ENCODE measurements at places on chromosomes 5 and 9. TPM values are rescaled to one million over a fixed set of nuclear protein-coding genes. Genes with fewer than 3 reads are reported as not detected.
A peak's percentile ranks its signal among the peaks of the same experiment; 100 is the strongest.

The CTNNA1 gene
- total RNA-seq, result 140 TPM

The ENHO gene
- not detected for total RNA-seq

The MCTP1 gene
- total RNA-seq, result 3.6 TPM

The SHOC1 gene
- not detected for total RNA-seq

The IRGM gene
- total RNA-seq, result not detected

The TPPP gene
- 2.6 TPM for total RNA-seq

- no peaks in the 10 kb centered on the region for H3K27me3 ChIP-seq
- no peak overlapping the region for H3K27ac ChIP-seq
- DNase-seq, result no peak
- no peaks in the 10 kb centered on the region for H3K4me1 ChIP-seq
- H3K4me3 ChIP-seq, result no peak overlapping the region
- H3K36me3 ChIP-seq, result no peaks in the 10 kb centered on the region
Measured at GRCh38 chr5:39164529-39165402, 54.6 kb downstream of the FYB1 start.

- no peaks in the 10 kb centered on the region for H3K4me1 ChIP-seq
- no peak for DNase-seq
- no peaks in the 10 kb centered on the region for H3K36me3 ChIP-seq
- H3K27ac ChIP-seq, result no peak overlapping the region
- no peaks in the 10 kb centered on the region for H3K27me3 ChIP-seq
Measured at GRCh38 chr9:135802876-135803419, 101.0 kb downstream of the KCNT1 start.

- H3K4me3 ChIP-seq, result no peak overlapping the region
- H3K27me3 ChIP-seq, result no peaks in the 10 kb centered on the region
- no peaks in the 10 kb centered on the region for H3K4me1 ChIP-seq
Measured at GRCh38 chr9:131851414-131851813, 111.5 kb upstream of the RAPGEF1 start.

DNA sequence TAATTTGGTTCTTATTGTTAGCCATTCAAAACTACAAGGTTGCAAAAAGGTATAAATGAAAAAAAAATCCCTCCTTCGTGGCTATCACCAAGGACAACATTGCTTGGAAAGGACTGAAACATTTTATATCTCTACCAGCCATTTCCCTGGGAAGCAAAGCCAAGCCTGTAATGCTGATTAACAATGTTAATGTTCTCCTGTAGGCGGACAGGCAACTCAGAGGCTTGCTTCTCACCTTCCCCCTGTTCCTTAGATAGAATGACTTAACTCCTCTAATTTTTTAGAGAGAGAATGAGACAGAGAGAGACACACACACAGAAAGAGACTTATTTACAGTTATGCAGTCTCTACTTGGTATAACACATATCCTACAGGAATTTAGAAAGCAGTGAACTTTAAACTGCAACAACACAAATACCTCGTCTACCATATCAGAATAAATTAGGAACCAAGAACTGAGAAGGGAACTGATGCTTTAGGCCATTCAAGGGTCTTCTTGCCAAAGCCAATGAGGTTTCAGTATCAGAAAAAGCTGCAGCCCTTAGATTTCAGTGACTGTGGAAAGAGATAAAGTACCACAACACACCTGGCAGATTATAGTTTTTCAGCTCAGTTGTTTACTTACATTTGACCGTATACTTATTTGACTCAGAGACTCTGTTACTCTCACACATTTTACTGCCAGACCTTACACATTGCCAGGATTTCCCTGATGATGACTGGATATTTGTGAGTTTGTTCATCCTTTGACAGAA is 20.9 kb upstream of the MAN2A1 start:
- H3K4me1 ChIP-seq, result peaks cover 7% of the 10 kb centered on the region
- H3K27me3 ChIP-seq, result no peaks in the 10 kb centered on the region
- DNase-seq, result no peak
- H3K27ac ChIP-seq, result no peak overlapping the region
- no peak overlapping the region for H3K4me3 ChIP-seq
- H3K36me3 ChIP-seq, result no peaks in the 10 kb centered on the region

GRCh38 chr5:76125346-76125745 is 42.2 kb downstream of the SV2C start:
- no peaks in the 10 kb centered on the region for H3K36me3 ChIP-seq
- H3K4me1 ChIP-seq, result no peaks in the 10 kb centered on the region
- DNase-seq, result no peak
- H3K27me3 ChIP-seq, result no peaks in the 10 kb centered on the region

DNA sequence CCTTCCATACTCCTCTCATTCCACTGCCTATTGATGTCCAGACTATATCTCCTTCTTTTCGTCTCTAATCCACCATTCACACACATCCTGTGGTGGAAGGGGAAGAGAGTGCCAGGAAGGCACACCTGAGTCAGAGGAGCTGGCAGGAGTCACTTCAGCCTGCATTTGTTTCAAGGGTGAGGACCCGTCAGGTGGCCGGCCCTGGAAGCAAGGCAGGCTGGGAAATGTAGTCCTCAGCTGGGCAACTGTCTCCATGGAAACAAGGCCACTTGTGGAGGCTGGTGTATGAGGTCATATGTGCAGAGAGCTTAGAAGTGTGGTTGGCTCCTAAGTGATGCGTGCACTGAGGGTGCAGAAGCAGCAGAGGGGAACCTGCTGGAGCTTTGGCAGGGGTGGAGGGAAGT is 278.4 kb downstream of the NSG2 start:
- DNase-seq, result peak; percentile 19
- H3K4me3 ChIP-seq, result no peak overlapping the region
- no peak overlapping the region for H3K27ac ChIP-seq

- H3K4me1 ChIP-seq, result no peaks in the 10 kb centered on the region
- no peaks in the 10 kb centered on the region for H3K36me3 ChIP-seq
- no peaks in the 10 kb centered on the region for H3K27me3 ChIP-seq
Measured at GRCh38 chr5:82610686-82611085, 332.5 kb upstream of the RPS23 start.

DNA sequence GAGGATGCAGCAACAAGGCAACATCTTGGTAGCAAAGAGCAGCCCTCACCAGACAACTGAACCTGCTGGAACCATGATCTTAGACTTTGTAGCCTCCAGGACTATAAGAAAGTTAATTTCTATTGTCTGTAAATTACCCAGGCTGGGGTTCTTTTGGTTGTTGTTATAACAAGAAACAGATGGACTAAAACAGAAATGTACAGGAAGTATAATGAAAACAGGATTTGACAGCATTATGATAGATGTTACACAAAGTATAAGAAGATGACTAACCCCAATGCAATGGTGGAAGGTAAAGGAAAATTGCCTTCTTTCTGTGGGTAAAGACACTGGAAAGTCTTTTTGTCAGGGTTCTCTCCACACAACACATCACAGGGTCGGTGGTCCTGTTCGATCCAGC is 204.2 kb downstream of the SGCD start:
- no peak overlapping the region for H3K27ac ChIP-seq
- H3K4me1 ChIP-seq, result no peaks in the 10 kb centered on the region
- no peak overlapping the region for H3K4me3 ChIP-seq
- no peaks in the 10 kb centered on the region for H3K36me3 ChIP-seq
- DNase-seq, result no peak

- peaks cover 9% of the 10 kb centered on the region for H3K4me1 ChIP-seq
- H3K27me3 ChIP-seq, result no peaks in the 10 kb centered on the region
- no peak overlapping the region for H3K4me3 ChIP-seq
- H3K27ac ChIP-seq, result no peak overlapping the region
Measured at GRCh38 chr9:99185934-99186333, 35.8 kb downstream of the ALG2 start.

GRCh38 chr5:176734756-176735342 is 75.5 kb upstream of the UNC5A start:
- H3K4me1 ChIP-seq, result no peaks in the 10 kb centered on the region
- no peak for DNase-seq
- no peak overlapping the region for H3K4me3 ChIP-seq
- no peaks in the 10 kb centered on the region for H3K36me3 ChIP-seq

DNA sequence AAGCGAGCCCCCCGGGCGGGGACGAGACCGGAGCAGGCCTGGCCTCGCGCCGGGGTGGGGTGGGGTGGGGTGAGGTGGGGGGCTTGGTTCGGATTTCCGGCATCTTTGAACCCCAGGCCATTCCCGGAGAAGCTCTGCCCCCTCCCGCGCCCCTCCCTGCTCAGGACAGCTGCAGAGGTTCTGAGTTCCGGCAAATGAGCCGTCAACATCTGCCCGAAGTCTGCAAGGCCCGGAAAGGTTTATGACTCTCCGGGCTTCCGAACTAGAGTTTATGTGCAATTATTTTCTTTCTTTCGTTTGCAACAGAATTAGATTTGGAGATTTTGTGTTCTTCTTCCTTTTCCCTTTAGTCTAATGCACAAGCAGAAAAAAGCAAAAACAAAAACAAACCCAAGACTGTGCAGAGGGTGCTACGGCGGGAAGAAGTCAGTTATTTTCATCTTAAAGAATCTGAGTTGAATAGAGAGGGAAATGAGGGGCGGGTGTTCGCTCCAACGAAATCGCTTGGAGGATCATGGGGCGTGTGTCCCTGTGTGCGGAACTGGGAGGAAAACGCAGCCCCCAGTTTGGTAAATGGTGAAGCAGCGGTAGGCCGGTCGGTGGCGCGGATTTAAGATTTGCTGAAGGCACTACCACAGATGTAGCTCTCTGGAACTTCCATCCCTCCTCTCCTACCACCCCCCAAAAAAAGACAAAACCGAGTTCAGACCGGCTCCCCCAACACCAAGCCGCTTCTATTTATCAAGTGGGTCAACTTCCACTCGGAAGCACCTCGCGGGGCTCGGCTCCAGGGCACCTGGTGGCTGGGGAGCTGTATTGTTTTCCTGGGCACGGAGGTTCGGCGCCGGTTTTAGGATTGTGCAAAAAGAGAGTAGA is 4.8 kb downstream of the LHX2 start:
- no peak overlapping the region for H3K4me3 ChIP-seq
- DNase-seq, result no peak
- H3K4me1 ChIP-seq, result peaks cover 50% of the 10 kb centered on the region
- peaks cover 74% of the 10 kb centered on the region for H3K27me3 ChIP-seq
- H3K27ac ChIP-seq, result no peak overlapping the region

DNA sequence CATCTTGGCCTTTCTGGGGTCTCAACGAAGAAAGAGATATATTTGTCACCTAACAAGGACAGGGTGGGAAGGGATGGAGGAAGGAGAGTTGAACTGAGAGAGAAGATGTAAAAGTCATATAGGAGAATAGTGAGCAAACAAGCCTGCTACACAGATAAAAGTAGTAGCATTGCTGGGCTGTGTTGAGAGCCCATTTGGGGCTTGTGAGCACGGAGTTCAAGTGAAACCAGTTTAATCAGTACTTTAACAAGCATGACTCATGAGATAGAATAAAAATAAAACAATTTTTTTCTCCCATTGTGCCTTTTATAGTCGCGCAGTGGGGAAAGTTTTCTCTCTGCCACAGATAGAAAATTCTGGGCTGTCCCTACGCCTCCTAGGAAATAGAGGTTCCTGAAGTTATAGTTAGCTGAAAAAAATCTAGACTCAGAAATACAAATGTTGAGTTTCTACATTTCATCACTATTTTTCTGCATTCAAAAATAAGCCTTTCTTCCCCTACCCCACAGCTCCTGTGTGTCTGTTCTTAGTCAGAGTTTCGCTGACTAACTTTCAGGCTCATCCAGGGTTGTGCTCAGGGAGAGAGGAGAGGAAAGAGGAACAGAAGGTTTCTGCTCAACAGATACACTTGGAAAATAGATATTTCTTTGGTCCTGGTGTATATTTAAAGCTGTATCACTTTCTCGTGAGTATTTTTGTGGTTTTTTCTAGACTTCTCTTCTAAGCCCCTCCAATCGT is 395.8 kb upstream of the ADAMTSL1 start:
- no peak for DNase-seq
- no peak overlapping the region for H3K4me3 ChIP-seq
- H3K36me3 ChIP-seq, result no peaks in the 10 kb centered on the region
- H3K27ac ChIP-seq, result no peak overlapping the region
- H3K4me1 ChIP-seq, result peaks cover 6% of the 10 kb centered on the region
